Left cardiac atrium (tissue), 4 donors: ENCODE measurements at places on chromosomes 6 and 20.

GRCh38 chr6:151324488-151324825, 66.9 kb downstream of the ZBTB2 start:
- DNase-seq, result no peak

DNA sequence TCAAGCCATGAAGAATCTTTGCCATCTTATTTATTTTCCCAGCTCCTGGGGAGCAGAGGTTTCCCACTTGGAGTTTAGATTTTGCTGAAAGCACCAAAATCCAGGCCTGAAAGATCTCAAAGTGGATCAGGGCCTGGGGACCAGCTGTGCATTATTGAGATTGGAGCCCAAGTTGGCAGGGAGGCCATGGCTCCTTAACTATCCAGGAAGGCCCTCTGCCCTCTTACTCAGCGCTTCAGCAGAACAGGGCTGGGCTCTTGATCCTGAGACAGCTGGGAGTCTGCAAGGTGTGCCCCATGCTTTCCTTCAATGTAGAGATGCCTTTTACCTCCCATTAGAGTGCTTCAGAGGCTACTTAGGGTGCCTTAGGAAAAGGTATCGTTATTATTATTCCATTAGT, 24.6 kb downstream of the FOXO3 start:
- no peak for DNase-seq

- DNase-seq, result no peak
These were observed 264.7 kb downstream of the DLL1 start for GRCh38 chr6:170025935-170026750.

DNA sequence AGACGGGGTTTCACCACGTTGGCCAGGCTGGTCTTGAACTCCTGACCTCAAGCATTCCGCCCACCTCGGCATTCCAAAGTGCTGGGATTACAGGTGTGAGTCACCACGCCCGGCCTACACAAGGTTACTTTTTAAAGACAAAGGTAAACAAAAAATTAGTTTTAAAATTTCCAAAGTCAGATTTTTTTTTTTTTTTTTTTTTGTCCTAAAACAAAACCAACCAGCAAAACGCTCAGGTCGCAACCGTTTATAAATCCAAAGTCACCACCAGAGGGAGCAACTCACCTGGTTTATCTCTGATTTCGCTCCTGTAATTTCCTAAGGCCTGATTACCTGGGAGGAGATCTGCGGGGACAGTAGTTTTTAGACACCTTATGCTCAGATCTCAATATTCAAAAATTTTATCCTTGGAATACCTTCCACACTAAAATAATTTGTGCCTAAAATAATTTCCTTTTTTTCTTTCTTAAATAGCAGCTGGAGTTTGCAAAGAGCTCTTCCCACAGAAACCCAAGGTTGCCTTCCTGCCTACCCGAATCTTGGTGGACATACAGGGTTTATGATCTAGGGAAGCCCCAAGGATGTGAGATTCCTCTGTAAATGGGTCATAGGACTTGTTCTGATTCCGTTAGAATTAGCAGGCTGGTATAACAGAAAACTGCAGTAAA, 19.8 kb upstream of the TREM1 start:
- DNase-seq, result no peak

DNA sequence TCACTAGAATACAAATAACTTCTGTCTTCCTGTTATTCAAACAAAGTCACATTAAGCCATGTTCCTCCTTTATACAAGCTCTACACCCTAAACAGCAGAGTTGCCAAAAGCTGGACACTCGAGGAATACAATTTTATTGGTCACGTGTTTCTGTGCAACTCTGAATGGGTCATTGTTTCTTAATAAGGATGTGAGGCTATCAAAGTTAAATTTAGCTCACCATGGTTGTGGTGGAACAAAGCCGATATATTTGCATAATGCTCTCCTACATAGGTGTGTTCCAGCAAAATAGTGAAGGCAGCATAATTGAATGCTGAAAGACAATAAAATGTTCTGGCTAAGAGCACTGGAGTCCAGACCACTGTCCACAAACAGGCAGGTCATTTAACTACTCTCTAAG, 36.9 kb upstream of the CD2AP start:
- no peak for DNase-seq

DNA sequence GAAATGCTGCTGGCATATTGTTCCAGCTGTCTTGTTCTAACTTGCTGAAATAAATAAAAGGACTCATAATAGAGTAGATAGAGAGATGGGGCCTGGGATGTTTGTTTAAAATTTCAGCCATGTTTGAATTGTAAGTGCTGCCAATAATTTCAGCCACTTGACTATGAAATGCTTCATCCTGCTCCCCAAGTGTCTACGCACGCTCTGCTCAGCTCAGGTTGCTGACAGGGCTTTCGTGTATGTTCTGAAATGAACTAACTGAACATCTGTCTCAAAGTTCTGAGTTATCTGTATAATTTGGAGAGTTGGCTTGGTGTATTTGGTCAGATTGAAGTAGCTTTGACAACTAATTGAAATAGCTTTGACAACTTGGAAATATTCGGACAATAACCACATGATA, 387.8 kb downstream of the BMP2 start:
- DNase-seq, result no peak

- DNase-seq, result no peak
These were observed 15.7 kb downstream of the PXMP4 start for GRCh38 chr20:33704197-33704924.

DNA sequence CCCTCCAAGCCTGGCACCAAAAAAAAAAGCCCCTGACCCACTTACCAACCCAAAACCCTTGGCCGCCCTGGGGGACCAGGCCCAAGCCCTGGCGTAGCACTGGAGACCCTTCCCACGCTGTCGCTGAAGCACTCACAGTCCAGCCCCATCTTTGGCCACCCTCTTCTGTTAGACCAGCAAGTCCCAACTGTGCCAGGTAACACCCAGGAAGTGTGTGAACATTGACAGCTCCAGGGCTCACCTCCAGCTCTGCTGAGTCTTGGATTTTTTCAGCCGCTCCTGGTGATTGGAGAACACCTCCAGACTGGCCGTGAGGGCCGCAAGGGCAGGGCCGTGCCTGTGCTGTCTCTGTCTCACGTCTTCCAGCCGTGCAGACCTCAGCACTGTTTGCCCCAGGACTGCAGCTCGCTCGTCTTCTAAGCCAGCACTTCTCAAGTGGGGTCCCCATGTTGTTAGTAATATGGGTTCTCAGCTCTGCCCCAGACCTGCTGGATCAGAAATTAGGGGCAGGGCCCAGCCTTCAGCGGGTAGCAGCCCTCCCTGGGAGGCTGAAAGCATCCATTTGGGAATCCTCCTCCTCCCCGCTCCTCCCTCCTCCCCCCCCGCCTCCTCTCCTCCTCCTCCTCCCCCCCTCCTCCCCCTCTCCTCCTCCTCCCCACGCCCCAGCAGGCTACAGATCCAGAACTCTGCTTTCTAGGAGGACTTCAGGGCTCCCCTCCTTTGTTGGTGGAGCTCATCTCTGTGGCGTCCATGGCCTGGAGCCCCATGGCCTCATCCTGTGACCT, 18.1 kb downstream of the NPEPL1 start:
- peak; percentile 16 for DNase-seq

DNA sequence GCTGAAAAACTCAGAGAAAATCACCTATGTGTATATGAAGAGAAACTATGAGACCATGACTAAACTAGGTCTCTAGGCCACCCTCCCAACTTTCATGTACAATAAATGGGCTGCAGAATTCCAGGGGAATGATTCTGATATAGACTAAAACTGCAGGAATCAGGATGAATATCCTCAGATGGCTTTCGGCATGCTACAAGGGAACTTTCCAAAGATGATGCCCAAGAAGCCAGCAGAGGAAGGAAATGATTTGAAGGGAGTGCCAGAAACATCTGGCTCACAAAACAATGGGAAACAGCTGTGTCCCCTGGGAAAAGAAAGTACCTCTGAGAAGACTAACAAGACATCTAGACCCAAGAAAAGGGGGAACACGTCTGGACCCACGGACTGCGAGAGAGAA, 41.1 kb downstream of the PLN start:
- DNase-seq, result no peak

- no peak for DNase-seq
These were observed 40.1 kb upstream of the ANKEF1 start for GRCh38 chr20:9994676-9995075.

DNA sequence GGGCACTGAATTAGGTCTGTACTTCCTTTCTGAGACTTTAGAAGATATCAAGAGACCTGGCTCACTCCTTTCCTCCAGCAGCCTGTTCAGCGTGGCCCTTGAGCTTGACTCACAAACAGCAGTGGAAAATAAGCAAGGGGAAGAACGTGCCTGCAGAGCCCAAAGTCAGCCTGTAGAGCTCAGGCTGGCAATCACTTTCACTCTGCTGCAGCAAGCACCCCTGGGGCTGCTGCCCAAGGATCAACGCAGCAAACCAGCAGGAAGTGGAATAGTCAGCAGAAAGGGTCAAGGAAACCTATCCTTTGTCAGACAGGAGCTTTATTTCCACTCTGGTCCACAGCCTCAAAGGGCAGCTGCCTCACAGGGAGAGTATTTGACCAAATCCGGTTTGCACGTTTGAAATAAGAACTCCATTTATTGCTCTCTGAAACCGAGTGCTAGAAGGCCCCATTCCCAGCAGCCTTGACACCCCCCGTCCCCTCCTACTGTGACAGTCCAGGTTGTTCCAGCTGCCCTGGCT, 77.4 kb downstream of the PRDM1 start:
- DNase-seq, result no peak

GRCh38 chr6:52418606-52419005, 1.5 kb upstream of the EFHC1 start:
- no peak for DNase-seq

DNA sequence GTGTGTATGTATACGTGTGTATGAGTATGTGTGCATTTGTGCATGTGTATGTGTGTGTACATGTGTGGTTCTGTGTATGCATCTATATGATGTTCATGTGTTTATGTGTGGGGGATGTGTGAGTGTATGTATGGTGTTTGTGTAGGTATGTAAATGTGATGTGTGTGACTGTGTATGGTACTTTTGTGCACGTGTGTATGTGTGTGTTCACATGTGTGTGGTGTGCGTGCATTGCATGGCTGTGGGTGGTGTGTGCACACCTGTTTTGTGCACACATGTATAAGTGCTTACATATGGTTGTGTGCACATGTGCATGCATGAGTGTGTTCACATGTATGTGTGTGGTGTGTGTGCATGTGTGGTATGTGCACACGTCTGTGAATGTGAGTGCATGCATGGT, 6.2 kb downstream of the THBS2 start:
- no peak for DNase-seq
